ENCODE measurements at places on chromosomes 13 and 19. TPM values are rescaled to one million over a fixed set of nuclear protein-coding genes. Genes with fewer than 3 reads are reported as not detected.

ZNF320 gene
- 22.9 TPM for total RNA-seq

SPACA6 gene
- total RNA-seq = 6.3 TPM

LYPD5 gene
- total RNA-seq = 0.58 TPM

LIM2 gene
- total RNA-seq = not detected

NLRP7 gene
- total RNA-seq = not detected

IZUMO2 gene
- total RNA-seq = not detected

FCHO1 gene
- 1.4 TPM for total RNA-seq

IRGC gene
- total RNA-seq = not detected

MEIOSIN gene
- total RNA-seq = not detected

CEACAM7 gene
- not detected for total RNA-seq

- no peak for DNase-seq
Observed at GRCh38 chr13:31881495-31881882, 142.2 kb downstream of the RXFP2 start.

DNA sequence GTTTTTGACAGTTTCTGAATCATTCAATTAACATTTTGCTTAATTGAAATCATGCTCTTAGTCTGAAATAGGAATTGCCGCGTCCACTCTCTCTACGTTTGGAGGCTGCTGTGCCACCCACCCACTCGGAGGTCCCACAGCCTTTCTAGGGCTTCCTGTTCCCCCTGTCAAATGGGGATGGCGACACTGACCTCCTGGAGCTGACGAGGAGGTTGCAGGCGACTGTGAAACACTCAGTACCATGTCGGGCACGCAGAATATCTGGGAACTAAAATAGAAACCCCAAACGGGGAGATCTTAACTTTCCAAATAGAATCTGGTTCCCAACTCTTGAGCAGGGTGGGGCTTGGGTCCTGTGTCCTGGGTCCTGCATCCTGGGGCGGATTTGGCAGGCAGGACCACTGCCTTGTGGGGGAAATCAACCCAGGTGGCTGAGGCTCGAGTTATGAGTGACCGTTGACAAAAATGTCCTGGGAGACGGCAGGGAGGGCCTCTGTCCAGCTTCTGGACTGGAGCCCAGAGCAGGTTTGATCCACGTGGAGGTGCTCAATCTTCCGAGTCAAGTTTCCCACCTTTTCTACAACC is 124.6 kb downstream of the RAB20 start:
- no peak for DNase-seq

GRCh38 chr19:5183616-5184015 is 157.0 kb downstream of the PTPRS start:
- DNase-seq = no peak

- DNase-seq = no peak
Observed at GRCh38 chr13:73273745-73274144, 214.9 kb downstream of the KLF5 start.

DNA sequence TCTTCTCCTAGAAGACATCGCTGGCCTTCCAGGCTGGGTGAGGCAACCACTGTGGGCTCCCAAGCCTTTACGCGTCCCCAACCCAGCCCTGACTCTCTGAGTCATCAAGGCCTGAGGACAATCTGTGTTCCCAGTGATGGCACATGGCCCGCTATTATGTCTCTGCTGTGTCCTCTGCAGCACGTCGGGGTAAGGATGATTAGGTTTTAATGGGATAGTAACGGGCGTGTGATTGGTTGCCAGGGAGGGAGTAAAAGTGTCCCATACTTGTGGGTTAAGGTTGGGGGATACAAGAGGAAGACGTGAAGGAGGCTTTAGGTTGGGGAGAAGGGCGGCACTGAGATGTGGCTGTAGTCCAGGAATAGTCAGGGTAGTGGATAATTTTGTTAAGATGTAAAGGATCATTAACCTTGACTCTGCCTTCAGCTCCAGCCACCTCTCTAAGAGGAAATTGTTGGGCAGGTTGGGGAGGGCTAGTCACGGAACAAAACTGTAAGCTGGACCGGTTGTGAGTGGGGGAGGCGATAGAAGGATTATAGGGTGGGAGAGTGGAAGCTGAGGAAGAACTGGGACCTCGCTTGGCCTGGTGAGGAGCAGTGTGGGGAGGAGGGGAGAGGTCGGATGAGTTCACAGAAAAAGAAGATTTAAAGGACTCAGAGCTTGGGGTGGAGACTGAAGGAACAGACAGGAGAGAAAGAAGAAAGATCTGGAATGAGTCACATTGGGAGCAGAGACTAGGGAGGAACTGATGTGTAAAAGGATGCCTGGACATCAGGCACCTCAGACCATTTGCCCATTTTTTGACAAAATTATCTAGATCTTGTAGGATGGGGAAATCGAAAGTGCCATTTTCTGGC is 27.9 kb upstream of the IGFL1 start:
- no peak for DNase-seq

DNA sequence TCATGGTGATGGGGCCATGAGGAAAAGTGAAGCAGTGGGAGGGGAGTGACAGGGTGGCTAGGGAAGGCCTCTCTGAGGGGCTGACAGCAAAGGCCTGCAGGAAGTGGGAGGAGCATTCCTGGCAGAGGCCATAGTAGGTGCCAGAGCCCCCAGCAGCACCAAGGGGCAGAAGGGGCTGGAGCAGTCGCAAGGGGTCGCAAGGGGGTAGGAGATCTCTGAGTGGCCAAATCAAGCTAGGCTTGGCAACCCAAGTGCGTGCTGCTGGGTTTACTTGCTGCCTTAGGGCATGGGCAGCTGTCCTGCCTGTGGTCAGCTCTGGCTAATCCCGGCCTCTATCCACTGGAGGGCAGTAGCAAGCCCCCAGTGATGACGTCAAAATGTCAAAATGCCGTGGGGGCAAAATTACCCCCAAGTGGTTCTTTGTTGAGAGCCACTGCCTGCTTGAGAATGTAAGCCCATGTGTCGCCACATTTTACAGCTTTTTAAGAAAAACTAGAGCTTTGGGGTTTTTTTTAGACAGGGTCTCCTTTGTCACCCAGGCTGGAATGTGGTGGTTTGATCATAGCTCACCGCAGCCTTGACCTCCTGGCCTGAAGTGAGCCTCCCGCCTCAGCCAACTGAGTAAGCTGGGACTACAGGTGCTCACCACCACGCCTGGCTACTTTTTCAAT is 11.8 kb downstream of the CCDC97 start:
- DNase-seq = no peak

DNA sequence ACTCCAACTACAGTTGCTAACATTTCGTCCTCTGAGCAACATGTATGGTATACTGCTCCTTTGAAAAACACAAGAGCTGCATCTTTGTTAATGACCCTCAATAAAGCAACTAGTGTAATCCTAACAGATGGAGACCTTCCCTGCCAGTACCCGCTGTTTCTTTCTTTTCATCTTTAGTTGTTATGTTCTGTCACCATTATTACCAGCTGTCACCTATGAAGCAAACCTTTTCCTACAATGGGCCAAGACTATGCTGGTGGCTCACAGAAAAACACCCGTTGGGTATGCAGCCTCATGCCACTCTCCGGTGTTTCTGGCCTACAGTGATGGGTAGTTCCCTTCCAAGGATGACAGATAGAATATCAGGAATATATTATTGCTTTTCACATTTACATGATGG is 29.7 kb upstream of the CYSLTR2 start:
- DNase-seq = no peak

DNA sequence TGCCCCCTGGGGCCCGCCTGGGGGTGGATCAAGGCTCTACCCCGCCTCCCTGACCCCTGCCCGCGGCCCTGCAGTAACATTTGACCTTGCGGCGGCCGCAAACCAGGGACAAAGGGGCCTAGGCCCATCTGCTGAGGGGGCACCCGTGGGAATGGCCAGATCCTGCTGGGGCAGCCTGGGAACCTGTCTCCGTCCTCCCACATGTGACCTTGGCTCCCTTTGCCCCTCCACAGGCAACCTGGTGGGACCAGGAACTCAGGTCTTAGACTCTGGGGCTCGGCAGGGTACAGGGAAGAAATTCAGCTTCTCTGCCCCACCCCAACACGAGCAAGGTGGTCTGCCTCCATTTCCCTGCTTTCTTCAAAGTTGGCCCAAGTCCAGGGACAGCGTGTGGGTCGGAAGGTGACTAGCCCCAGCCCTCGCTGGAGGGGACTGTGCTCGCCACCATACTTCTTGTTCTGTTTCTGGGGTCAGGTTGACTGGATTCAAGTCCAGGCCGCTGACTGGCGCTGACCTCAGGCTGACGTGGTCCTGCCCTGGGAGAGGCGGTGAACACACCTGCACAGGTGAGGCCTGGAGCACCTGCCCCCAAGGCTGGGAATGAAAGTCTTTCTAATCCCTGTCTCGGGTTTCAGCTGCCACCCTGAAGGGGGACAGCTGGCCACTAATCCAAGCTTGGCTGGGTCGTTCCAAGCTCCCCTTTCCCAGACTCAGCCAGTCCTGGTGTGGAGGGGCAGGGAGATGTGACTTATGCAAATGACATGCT is 2.5 kb upstream of the NR2F6 start:
- no peak for DNase-seq

DNA sequence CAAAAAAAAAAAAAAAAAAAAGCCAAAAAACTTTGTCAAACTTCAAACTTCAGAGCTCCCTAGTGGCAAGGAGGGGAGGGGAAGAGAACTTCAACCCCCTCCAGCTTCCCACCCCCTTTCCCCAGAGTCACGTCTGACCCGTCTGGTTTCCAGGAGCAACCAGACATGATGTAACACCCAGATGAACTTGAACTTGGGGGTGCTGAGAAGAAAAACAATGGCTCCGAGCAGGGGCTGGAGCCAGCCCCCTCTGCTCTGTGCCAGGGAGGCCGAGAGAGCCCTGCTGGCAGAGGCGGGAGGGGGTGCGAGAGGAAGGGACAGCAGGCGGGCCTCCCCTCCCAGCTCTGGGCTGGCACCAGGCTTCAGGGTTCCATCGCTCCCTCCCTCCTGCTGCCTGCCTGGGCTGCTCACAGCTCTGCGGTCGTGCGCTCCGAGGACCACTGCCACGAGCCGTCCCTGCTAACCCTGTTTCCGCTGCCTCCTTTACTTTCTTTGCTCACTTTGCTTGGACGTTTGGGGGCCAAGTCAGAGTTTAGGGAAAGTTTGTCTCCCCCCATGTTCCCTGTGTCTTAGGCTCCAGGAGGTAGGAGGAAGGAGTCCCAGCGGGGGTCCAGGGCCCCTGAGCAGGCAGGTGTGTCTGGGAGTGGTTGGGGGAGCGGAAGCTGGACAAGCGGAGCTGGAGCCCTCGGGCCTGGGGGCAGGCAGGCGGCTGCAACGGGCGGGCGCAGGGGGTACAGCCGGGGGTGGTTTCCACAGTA is 11.1 kb downstream of the LYL1 start:
- DNase-seq = peak; percentile 80

- no peak for DNase-seq
Observed at GRCh38 chr13:24511019-24511815, 1.4 kb downstream of the PARP4 start.

- no peak for DNase-seq
Observed at GRCh38 chr13:35164324-35164932, 222.4 kb downstream of the NBEA start.

DNA sequence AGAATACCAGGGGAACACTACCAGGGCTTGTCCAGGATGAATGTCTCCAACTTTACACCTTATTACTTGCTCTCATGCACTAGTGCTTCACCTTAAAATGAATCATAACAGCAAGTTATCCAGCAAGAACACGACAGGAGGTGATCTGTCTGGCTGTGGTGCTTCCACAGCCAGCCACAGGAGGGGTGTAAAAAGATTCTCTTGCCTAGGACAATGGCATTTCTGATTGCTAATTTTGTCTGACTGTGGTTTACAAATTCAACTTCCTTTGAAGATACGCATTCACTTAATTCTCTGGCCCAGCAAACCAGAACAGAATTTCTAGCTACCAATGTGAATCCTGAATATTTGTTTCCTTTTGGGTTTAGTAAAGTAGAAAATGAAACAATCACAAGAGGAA is 23.1 kb upstream of the COG3 start:
- DNase-seq = no peak

GRCh38 chr13:79812070-79812850 is 331.3 kb downstream of the NDFIP2 start:
- no peak for DNase-seq

DNA sequence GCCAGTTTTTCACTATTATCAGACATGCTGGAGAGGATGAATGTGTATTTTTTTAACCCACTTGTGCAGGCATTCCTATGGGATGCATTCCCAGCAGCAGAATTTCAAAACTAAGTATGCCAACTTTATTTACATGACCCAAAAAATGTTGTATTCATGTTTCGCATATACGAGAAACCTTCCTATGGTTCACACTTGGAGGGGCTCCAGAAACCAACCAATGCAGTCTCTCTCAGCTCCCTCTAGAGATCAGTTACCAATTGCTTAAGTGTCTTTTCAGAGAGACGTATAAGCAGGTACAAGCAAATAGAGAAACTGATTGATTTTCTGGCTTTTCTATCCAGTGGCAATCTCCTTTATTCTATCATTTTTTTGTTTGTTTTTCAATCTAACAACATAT is 5.5 kb upstream of the PTOV1 start:
- DNase-seq = no peak

- DNase-seq = no peak
Observed at GRCh38 chr19:33329736-33330135, 27.4 kb upstream of the CEBPA start.

GRCh38 chr19:41551212-41551610 is 24.8 kb upstream of the CEACAM21 start:
- DNase-seq = no peak

GRCh38 chr13:84255226-84255797 is 373.0 kb upstream of the SLITRK1 start:
- DNase-seq = no peak

- peak; percentile 87 for DNase-seq
Observed at GRCh38 chr19:44447916-44448674, at the start of gene ZNF229. TSS of gene ZNF229 (minus strand) at chr19:44448472. CDS start at chr19:44442847, 5,625 bp downstream.

- no peak for DNase-seq
Observed at GRCh38 chr13:53351021-53351420, 322.4 kb downstream of the OLFM4 start.

GRCh38 chr13:101739382-101740178 is 287.1 kb downstream of the ITGBL1 start:
- DNase-seq = no peak

- no peak for DNase-seq
Observed at GRCh38 chr13:60351326-60351725, 45.7 kb upstream of the TDRD3 start.

- DNase-seq = no peak
Observed at GRCh38 chr19:1214862-1215731, 9.5 kb downstream of the STK11 start.

- DNase-seq = no peak
Observed at GRCh38 chr13:20442375-20442774, 83.3 kb downstream of the CRYL1 start.
